ENCODE measurements at places on chromosomes 12 and 14. TPM values are rescaled to one million over a fixed set of nuclear protein-coding genes. Genes with fewer than 3 reads are reported as not detected.

CLEC1A gene
- total RNA-seq: not detected

LRIG3 gene
- total RNA-seq: 11.5 TPM

ANKRD33 gene
- total RNA-seq: not detected

YARS2 gene
- total RNA-seq: 31.8 TPM

C12orf56 gene
- total RNA-seq: 1.1 TPM

A2M gene
- total RNA-seq: 0.06 TPM

CLMN gene
- total RNA-seq: 3.6 TPM

NID2 gene
- total RNA-seq: 11.1 TPM

TPCN1 gene
- total RNA-seq: 21.4 TPM

KRT77 gene
- not detected for total RNA-seq

KRT72 gene
- total RNA-seq: not detected

KITLG gene
- total RNA-seq: 10.4 TPM

- DNase-seq: no peak
These were observed 184.8 kb downstream of the PIK3C2G start for GRCh38 chr12:18446061-18446644.

DNA sequence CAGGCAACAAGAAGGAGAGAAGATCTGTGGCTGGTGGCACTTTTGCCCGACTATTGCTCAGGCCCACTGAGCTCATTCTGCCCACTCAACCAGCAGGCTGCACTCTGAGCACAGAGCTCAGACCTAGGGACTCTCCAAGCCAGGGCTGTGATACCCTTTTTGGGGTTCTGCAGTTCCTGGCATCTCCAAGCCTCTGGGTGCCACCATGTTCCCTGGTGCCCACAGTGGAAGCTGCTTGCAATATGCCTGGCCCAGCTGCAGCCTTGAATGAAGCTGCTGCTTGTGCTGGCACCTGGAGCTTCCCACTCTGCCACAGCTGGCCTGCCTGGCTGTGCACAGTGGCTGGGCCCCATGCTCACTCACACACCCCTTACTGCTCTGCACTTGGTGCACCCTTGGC, 236.1 kb downstream of the ADGRD1 start:
- DNase-seq: no peak

GRCh38 chr12:109944561-109945359, 44.7 kb downstream of the TCHP start:
- DNase-seq: peak; percentile 83

DNA sequence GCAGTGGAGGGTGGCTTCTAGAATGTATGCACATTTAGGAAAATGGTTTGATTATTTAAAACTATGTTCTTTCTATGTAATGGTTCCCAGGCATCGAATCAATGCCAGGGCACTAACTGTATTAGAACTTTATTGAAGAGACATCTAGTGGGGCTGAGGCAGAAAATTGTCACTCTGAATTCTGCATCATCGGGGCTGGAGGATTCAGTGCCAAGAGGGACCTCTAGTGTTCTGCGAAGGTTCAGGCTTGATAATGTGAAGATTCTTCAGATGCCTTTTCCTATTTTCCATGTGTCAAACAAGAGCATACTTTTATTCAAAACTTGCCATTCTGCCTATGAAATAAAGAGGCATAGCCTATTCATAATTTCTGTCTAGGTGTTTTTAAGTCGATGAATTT, 146.3 kb downstream of the CAND1 start:
- peak; percentile 80 for DNase-seq

GRCh38 chr12:32661706-32662105, 17.4 kb upstream of the DNM1L start:
- DNase-seq: no peak

DNA sequence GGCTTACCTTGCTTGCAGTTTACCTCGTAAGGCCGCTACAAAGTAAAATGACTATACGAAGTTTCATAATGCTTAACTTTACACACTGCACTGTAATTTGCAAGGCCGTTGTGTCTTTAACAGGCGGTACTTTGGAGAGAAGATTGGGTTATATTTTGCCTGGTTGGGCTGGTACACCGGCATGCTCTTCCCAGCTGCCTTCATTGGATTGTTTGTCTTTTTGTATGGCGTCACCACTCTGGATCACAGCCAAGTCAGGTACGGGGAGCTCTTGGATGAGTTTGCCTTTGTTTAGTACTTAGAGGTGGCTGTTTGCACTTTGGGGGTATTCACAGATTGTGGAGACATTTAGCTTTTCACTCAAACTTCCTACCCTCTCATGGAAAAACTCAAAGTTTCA, 167.8 kb downstream of the SLC5A8 start:
- no peak for DNase-seq

- peak; percentile 98 for DNase-seq
These were observed 27.9 kb downstream of the ACTN1 start for GRCh38 chr14:68951035-68951797.

DNA sequence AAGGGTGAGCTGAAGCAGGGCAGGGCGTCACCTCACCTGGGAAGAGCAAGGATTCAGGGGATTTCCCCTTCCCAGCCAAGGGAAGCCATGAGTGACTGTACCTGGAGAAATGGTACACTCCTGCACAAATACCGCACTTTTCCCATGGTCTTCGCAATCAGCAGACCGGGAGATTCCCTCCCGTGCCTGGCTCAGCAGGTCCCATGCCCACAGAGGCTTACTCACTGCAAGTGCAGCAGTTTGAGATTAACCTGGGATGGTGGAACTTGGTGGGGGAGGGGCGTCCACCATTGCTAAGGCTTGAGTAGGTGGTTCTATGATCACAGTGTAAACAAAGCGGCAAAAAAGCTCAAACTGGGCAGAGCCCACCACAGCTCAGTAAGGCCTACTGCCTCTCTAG, 11.0 kb upstream of the DHRS4 start:
- no peak for DNase-seq

DNA sequence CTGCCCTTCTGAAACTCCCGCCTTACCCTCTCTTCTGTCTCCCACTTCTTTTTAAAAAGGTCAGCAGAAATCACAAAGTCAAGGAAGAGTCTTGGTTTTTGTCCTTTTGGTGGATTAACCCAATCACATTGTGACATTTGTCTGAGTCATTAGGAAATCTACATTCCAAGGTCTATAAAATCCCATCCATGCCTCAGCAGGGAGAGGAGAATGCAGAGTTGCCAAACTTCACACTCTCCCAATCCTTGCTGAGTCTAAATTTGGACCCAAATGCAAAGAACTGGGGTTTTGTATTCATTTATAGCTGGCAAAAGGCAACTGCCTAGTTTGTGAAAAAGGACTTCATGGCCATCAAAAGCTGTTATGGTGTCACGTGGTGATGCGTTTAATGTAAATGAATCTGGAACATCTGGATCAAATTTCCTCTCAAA, 67.9 kb downstream of the TMEM30B start:
- DNase-seq: peak; percentile 66

GRCh38 chr14:74864198-74864597, 11.7 kb downstream of the PROX2 start:
- DNase-seq: no peak

DNA sequence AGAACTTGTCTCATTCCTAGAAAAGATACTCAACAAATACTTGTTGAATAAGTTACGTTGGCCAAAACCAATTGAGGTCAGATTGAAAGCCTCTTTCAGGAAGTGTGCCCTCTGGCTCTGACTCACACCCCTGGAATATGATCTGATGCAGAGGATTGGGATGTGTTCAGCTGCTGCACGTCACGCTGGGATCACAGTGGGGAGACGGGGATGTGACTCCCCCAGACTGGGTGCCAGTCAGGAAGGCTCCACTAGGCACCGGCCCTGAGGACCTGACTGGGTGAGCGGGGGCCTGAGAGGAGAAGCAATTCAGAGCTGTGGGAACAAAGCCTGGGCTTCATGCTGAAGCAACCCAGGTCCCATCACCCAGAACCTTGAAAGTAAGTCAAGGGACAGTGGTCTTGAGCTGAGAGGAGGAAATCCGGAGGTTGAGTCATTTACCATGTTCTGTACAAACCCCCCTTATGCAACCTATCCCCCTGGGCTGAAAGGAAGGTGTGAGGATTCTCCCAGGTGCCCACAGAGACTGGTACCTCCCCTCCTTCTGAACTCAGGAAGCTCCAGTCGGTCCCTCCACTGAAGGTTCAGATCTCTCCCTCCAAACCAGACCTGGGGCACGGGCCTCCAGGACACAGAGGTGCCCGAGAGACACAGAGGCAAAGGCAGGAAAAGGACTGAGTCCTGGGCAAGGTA, 3.9 kb downstream of the CEBPE start:
- peak; percentile 98 for DNase-seq

GRCh38 chr12:69046363-69046762, 113.4 kb upstream of the CPM start:
- DNase-seq: peak; percentile 41

DNA sequence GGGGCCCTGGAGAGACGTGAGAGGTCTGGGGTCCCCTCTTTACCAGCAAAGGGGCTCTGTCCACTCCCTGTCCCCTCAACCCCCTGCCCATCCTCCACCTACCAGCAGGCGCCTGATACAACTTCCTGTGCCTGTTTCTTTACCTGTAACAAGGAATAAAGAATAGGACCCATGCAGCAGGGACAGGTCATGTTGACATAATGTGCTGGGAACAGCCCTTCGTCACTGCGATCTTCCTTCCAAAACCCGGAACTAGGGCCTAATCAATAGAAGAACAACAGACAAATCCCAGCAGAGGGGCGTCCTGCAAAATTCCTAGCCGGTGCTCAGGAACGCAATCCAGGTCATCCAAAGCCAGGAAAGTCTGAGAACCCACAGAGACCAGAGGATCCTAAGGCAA, 32.1 kb downstream of the SCARB1 start:
- DNase-seq: no peak

DNA sequence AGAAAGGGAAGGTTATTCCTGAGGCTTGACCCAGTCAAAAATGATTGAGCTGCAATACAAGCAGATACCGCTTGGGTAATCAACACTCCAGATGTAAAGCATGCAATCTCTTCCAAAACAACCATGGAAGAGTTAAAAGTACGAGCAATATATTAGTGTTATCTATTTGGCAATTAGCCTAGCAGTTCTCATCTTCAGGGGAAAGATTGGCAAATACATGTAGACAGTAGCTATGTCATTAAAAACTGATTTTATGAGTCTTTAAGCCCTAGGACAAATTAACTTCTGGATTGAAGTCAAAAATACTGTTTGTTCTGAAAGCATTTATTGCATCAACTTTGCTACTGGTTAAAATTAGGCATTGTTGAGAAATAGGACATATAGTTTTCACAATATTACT, 9.3 kb upstream of the GYS2 start:
- DNase-seq: no peak

- DNase-seq: no peak
These were observed 31.4 kb downstream of the NUBPL start for GRCh38 chr14:31592631-31593030.

DNA sequence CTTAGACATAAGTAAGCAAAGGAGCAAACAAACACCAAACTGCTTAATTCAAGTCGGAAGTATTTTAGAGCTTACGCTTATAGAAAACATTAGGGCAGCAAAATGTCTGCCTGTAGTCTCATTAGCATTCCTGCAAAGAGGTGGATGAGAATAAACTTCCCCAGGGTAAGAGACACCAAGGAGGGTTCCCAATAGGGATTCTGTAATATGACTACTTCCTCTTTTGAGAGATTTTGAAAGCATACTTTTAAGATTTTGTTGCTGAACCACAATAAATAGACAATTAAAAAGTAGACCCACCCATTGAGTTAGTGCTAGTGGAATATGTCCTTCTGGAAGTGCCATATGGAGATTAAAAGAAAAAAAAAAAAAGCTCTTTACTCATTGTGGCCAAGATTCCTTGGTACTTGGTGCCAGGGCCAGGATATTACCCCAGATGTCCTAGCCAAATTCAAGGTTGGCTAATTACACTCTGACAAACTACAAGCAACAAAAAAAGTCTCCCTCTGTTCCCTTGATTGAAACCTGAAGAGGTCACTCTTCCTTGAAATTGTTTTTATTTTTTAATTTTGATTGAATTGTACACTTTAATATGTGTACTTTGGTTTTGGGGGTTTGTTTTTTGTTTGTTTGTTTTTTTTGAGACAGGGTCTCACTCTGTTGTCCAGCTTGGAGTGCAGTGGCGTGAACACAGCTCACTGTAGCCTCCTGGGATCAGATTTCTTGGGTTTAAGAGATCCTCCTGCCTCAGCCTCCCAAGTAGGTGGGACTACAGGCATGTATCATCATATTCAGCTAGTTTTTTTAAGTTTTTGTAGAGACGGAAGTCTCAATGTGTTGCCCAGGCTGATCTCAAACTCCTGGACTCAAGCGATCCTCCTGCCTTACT, 8.7 kb downstream of the CLIP1 start:
- DNase-seq: peak; percentile 18

GRCh38 chr14:75589931-75590330, 11.5 kb downstream of the FLVCR2 start:
- no peak for DNase-seq

GRCh38 chr12:131775392-131776236, 52.6 kb upstream of the MMP17 start:
- DNase-seq: no peak

DNA sequence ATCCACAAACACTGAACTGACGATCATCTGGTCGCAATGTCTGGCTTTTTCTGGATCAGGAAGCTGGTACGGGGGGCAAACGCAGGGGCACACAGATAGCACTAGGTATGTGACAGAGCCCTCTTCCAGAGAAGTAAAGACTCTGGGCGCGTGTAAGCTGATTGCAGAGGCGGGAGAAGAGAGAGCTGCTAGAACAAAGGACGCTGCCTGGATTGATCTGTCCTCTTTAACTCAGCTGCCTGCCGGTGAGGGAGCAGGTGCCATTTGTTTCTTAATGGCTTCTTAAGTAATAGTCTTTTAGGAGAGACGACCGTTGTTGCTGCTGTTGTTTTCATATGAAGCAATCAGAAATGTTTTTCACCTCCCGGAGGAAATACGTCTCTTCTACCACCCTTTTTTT, 77.3 kb downstream of the GLT1D1 start:
- no peak for DNase-seq

- DNase-seq: peak; percentile 35
These were observed 39.9 kb downstream of the MYO1H start for GRCh38 chr12:109387425-109388166.

DNA sequence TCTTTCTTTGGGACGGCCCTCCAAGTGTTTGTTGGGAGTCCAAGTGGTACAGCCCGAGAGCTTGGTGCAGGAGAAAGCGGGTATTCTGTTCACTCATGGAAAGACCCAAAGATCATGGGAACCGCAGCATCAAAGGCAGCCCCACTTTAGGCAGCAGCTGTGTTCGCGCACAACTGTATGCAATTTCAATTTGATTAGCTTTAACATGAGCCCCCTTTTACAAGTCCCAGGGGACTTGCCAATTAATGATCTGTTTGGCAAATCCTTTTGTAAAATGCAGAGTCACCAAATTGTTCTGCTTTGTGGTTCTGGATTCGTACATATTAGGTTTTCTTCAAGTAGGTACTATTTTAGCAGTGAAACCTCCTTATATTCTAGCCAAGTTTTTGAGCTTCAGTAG, 217.7 kb downstream of the AACS start:
- DNase-seq: no peak

All from LHCN-M2 (cell line).